Hindlimb muscle (tissue), 1 donor: ENCODE measurements at places on chromosomes 16 and 17.

DNA sequence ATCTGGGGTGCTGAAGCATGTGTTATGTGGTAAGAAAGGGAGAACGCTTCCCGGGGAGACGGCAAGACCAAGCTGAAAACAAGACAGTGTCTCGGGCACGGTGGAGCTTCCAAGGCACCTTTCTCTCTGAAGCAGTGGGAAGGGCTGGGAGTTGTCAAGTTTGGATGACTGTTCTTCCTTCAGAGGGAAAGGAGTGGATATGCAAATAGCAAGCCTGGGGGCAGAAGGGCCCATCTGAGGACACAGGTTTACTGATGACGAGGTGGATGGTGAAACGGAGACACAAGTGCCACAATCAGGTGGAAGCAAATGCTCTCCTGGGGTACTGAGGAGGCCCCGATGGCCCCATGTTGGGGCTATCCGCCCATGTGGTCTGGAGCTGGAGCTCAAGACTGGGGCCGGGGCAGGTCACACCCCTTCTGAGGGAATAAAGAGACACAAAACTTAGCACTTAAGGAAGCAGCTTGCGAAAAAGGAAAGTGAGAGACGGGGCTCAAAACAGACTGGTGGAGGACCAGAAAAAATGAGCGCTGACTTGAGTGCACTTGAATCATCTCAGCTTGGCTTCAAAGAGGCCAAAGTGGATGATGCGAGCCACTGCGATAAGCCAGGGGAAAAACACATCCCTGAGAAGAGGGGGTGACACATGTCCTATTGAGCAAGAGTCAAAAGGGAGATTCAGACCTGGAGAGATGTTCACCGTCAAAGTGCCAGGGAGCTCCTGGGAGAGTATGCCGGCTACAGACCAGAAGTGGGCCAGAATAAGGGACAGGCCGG is 34.8 kb upstream of the MTSS2 start:
- DNase-seq, result no peak

DNA sequence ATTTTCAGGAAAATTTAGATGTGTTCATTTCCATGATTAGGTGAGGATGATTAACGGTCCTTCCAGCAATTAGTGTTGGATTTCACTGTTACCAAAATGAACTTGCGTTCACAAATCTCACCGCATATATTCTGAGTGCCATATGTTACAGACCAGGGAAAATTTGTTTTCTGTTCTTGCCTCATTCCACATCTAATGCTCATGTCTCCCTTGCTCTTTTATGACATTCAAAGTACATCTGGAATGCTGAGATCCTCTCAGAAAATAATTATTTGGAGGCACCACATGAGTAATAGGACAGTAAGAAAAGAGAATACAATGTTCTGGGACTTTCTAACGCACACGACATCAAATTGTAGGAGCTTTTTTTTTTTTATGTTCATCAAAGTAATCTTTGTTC is 406.5 kb downstream of the SHISA9 start:
- DNase-seq, result no peak

DNA sequence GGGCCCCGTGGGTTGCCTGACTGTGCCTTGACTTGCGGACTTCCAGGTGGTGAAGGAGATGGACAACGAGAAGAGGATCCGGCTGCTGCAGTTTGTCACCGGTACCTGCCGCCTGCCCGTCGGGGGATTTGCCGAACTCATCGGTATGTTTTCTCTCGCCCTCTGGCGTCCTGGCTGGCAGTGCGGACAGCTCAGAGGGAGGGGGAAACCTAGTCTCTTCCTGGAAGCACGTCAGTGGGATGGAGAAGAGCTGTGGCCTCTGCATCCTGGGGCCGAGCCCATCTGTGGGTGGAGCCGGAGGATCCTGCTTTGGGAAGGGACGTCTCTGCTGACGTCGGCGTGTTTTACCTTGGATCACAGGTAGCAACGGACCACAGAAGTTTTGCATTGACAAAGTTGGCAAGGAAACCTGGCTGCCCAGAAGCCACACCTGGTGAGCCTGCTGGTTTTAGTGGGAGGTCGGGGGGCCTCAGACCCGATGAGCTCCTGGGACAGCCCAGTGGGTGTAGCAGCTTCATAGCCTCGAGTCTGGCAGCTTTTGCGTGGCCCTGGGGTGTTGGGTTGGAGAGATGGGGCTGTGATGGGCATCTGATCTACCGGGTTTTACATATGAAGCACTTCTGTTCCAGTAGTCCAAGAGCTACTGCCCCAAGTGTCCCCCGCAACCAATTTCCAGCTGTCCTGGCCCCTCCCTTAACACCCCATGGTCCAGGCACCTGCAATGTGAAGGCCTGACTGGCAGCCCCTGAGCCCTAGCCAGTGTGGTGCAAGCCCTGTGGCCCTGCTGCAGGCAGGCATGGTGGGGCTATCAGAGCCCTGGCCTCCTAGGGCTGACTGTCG is 11.9 kb upstream of the CLEC18A start:
- no peak for DNase-seq

DNA sequence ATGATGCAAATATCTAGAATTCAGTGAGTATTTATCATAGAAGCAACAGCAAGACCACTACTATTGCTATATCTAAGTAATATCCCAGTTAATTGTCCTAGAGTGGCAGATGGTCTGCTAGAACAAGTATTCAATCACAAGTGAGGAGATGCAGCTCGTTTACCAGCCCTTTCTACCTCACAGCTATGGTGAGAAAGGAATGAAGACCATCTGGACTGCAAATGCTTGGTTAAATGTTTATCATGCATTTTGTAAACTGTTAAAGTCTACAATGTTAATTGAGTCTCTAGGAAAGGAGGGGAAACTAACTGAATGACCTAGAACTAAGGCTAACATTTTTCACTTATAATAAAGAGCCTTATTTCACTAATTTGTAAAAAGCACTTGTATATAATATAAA is 52.5 kb downstream of the CNOT1 start:
- no peak for DNase-seq

DNA sequence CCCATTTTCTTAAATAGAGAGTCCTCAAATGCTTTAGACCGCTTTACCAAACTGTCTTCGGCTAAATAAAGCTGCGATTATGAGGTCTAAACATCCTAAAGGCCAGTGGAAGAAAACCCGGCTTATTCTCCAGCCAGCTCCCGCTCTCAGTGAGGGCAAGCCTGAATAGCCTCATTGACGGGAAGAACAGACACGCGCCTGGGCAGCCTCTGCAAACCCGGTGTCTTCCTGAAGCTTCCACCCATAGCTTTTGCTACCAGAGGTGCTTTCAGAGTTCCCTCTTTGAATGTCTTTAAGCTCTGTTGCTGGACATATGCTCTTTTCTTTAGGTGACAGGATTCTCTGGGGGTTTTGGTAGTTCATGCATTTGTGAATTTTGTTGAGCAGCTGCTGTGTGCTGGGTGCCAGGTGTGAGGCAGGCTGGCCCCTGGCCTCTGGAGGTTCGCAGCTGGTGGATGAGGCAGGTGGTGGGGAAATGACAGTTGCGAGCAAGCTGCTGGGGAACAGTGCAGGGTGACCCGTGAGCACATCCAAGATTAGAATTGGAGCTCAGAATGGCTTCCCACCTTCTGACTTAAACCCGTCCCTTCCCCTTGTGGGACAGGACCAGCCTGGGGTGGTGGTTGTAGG is 44.7 kb downstream of the CRISPLD2 start:
- DNase-seq, result no peak

GRCh38 chr17:50149417-50150353 is 792 bp downstream of the PPP1R9B start:
- no peak for DNase-seq

DNA sequence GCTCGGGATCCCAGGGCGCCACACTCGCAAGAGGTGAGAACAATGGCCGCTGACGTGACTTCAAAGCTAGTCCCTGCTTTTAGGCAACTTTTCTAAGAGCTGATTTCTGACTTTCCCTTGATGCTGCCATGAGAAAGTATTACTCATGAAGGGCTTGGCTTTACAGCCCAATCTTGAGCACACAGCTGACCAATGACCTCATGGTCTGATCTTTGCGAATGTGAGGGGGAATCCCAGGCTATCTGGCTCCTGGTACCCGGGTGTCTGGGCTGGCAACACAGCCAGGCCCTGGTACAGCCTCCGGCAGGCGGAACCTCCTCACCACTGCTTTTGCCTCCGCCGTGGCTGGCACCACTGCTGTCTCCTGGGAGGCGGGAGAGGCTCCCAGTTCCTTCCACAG is 17.5 kb downstream of the NDUFAF8 start:
- DNase-seq, result no peak

- DNase-seq, result no peak
Measured at GRCh38 chr17:57561072-57561861, 183.8 kb downstream of the CCDC182 start.

DNA sequence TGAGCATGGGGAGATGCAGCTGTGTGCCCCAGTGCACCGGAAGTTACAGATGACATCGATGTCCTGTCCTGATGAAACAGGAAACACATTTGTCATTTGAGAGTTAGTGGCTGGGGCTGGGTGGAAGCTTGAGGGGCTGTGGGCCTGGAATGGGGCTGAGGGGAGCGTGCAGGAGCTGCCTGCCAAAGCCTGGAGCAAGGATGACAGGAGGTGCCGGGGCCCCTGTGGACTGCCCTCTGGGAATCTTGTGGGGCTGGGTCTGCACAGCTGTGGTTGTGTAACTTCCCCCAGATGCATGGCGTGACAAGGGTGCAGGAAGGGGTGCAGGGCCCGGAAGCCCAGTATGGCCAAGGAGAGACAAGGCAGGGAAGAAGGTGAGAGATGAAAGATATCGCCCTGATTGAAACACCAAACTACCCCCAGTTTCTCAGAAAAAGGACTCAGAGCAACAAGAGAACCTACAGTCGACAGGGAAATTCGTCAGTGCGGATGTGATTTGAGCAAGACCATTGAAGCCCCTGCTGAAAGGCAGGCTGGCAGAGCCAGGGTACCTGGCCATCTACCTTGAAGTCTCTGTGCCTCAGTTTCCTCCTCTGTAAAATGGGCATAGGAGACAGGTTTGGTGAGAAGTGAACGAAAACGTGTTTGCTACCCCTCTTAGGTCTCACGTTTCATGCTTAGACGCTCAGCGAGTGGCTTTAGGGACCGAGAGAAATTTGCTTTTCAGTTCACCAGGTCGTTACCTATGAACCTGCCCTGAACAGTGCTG is 8.8 kb downstream of the MMP25 start:
- no peak for DNase-seq

DNA sequence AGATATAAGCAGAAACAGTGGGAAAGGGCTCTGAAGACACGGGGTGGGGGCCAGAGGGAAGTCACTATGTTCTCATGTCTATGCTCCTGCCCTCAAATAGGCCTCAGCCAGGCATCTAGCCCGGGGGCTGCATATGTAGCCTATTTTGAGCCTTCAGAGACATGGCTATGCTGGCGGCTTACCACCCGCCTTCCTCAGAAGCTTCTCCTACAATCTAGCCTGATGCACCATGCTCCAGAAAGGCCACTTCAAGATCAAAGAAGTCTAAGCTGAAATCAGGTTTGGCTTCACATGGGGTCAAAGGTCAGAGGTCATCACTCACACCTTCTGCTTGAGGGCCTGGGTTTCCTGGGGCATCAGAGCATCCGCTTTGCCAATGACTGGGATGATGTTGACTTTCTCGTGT is 1.6 kb downstream of the SEPTIN1 start:
- DNase-seq, result no peak

DNA sequence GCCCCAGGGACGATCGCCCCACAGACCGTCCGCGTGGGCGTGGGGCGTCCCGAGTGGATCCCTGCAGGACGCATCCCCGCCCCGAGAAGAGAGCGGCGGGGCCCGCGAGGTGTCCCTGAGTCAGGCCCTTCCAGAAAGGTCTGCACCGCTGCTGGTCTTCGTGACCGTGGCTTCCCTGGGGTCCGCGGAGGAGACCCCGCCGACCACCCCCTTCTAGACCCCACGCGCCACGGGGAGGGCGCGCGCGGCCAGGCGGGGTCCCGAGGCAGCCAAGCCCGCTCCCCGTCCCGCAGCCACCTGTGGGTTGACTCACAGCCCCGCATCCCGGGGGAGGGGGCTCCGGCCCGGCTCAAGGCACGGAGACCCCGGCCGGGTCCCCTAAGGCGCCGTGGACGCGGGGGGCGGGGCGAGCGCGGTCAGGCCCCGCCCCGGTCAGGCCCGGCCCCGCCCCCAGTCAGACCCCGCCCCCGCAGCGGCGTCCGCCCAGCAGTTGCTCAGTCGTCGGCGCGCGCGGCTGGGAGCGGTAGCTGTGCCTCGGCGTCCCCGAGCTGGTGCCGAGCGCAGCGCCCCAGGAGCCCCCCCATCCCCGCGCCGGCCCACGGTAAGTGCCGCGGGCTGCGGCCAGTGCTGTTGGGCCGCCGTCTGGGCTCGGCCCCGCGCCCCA is at the start of gene BAIAP3:
Gene BAIAP3 (plus strand): TSS at position 497 of the 664 bp plus-strand sequence. CDS start 4,905 bp downstream, outside the sequence.
- DNase-seq, result no peak

GRCh38 chr17:71164561-71164960 is 956.3 kb upstream of the SOX9 start:
- DNase-seq, result no peak

- DNase-seq, result no peak
Measured at GRCh38 chr17:45364531-45365390, 47.9 kb upstream of the MAP3K14 start.

- DNase-seq, result no peak
Measured at GRCh38 chr17:47949946-47950345, 7.7 kb downstream of the PRR15L start.

DNA sequence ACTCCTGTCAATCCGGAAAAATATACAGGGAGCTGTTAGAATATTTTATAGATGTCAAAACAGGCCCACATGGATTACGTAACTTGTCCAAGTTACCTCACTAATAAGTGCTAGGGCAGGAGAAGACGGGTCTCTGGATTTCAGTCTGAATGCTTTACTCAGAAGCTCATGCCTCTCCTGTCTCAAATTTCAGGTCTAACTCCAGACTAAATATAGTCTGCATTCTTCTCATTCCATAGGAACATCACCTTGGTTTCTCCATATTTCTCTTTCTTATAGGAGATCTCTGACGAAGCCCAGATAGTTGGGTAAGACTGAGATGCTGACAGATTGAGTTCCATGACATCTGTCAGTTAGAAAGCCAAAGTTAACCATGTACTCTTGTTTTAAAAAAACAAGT is 174.2 kb downstream of the STX8 start:
- DNase-seq, result no peak

DNA sequence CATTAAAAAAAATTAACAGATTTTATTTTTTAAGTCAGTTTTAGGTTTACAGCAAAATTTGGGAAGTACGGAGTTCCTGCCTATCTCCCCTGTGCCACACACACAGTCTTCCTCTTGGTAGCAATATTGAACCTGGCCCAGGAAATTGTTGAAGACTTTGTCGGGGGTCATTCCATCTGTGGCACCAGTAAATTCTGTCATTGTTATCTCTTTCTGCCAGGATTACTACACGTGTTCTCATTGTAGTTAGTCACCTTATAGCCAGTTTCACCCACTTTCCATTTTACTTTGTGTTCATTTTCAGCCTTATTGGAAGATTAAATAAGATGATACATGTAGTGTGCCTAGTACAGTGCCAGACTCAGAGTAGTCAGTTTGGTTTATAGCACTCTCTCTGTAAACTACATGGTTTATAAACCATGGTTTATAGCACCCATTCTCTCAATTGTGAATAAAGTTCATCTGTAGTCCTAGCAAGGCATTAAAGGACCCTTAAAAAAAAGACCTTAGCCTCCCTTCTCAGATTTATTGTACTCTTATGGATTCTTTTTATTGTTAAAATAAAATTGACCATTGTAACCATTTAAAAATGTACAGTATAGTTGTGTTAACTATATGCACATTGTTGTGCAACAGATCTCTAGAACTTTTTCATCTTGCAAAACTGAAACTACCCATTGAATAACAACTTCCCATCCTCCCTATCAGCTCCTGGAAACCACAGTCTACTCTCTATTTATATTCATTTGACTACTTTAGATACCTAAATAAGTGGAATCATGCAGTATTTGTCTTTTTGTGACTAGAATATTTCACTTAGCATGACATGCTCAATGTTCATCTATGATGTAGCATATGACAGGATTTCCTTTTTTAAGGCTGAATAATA is 36.1 kb downstream of the NLK start:
- DNase-seq, result no peak
